Activated CD8-positive, alpha-beta memory T cell treated with anti-CD3 and anti-CD28 coated beads, Interleukin-2, amount 10 ng/mL, durations not matched to agents 7 days and 5 days (primary cell): ENCODE measurements at places on chromosomes 11 and 22. TPM values are rescaled to one million over a fixed set of nuclear protein-coding genes. Genes with fewer than 3 reads are reported as not detected.

NFRKB gene
- 31.8 TPM for total RNA-seq

LMO1 gene
- total RNA-seq = not detected

MMP13 gene
- total RNA-seq = not detected

LRRC74B gene
- total RNA-seq = not detected

CBLIF gene
- not detected for total RNA-seq

PHF21B gene
- total RNA-seq = 0.93 TPM

DBX1 gene
- not detected for total RNA-seq

SEPTIN5 gene
- 0.30 TPM for total RNA-seq

PLEKHB1 gene
- 3.2 TPM for total RNA-seq

LRRC32 gene
- 0.32 TPM for total RNA-seq

NCR3LG1 gene
- total RNA-seq = 0.91 TPM

NPTXR gene
- 0.96 TPM for total RNA-seq

APOBEC3B gene
- total RNA-seq = 82.6 TPM

KDM4D gene
- total RNA-seq = 1.3 TPM

CLDN5 gene
- not detected for total RNA-seq

MAJIN gene
- not detected for total RNA-seq

CABP2 gene
- not detected for total RNA-seq

RASL10A gene
- 0.70 TPM for total RNA-seq

SOX6 gene
- not detected for total RNA-seq

PRODH gene
- total RNA-seq = not detected

IRF7 gene
- total RNA-seq = 267 TPM

TPP1 gene
- total RNA-seq = 79.3 TPM

F2 gene
- not detected for total RNA-seq

SYT8 gene
- total RNA-seq = not detected

PYGM gene
- 2.0 TPM for total RNA-seq

POU2AF1 gene
- total RNA-seq = 2.9 TPM

TMPRSS6 gene
- 1.3 TPM for total RNA-seq

TMEM132A gene
- total RNA-seq = 0.93 TPM

OR8D1 gene
- total RNA-seq = not detected

CHKB gene
- total RNA-seq = 118 TPM

OTUB1 gene
- total RNA-seq = 97.6 TPM
